ENCODE measurements at places on chromosomes 4 and X.
A peak's percentile ranks its signal among the peaks of the same experiment; 100 is the strongest.

DNA sequence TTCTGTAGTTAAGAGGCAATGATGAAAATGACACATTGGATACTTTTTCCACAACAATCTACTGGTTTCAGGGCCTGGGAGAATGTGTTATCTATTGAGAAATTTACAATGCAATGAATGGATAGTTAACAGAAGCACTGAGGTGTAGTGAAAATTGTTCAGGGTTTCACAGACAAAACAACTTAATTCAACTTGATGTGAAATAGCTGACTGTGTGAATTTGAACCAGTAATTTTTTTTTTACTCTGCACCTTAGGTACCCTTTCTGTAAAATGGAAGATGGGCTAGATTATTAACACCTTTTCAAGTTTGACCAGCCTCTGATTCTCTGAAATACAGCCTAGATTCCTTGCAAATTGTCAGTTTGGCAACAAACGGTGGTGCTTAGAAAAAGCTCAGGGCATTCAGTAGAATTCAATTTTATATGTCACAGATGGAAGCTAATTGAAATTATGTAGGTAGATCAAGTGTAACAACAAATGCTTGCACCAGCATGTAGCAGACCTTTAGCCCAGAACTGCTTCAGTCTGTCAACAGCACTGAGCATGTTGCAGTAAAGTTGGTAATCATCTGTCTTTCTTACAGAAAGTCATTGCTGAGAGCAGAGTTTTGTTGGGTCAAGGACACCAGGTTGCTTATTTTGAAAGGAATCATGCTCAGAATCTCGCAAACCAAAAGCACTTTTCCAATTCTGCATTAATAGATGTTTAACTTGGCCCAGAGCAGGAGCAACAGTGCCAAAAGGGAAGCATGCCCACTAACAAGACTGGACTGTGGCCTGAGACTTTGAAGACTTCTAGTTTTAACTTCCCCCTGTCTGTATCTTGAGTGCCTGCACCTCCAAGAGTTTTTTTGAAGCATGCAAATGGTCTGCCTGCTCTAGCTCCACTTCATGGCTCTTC, 526.6 kb downstream of the PACRGL start:
- no peak for DNase-seq

DNA sequence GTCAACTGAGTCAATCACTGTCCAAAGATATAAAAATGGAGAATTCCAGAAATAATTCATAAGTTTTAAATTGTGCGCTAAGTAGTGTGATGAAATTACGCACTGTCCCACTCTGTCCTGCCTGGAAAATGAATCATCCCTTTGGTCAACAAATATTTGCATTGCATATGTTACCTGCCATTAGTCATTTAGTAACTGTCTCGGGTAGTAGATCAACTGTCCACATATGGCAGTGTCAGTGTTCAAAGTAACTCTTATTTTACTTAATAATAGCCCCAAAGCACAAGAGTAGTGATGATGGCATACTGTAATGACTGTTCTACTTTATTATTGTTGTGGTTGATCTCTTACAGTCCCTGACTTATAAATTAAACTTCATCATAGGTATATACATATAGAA, 3.4 kb downstream of the YTHDC1 start:
- DNase-seq, result no peak

DNA sequence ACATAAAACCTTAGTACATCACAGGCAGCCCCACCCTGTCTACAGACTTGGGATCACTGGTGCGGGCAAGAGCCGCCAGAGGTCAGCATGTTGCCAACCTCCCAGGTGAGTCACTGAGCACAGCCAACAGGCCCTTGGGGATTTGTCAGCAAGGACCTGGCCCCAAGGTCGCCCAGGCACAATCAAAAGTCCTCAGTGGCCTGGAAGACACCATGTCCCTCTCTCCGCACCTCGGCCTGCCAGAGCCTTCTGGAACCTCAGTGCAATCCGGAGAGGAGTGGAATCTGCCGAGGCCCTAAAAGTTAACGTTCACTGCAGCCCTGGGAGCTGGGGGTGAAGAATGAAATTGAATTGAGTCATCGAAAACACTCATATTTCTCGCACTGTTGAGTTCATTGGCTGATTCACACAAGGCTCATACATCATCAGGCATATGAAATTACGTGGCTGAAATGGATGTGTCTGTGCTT, 74.3 kb downstream of the WFS1 start:
- DNase-seq, result no peak

- no peak for DNase-seq
These were observed 27.6 kb downstream of the ANXA10 start for GRCh38 chr4:168119890-168120289.

- DNase-seq, result no peak
These were observed 5.0 kb downstream of the GAR1 start for GRCh38 chr4:109820563-109820962.

GRCh38 chr4:181897935-181898334, 345.3 kb upstream of the TENM3 start:
- DNase-seq, result no peak

DNA sequence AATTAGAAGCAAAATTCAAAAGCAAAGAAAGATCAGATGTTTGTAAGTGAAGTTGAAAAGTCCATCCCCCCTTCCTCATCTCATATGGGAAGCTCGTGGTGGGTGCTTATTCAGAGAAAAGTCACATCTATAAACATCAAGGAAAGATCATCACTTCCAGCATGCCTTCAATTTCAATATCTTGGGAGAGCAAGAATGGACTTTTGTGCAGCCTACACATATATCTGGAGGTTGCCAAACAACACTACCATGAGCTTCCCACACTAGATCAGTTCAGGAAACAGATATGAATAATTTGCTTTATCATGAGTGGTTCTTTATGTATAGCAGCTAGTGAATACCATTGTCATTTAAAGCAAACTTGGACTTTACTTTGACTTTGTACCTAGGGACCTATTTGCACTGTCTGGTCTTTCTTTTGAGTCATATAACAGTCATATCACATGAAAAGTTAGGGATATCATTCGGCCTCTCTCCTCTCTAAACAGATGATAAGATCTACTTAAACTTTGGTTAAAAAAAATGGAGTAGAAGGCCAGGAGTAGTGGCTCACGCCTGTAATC, 5.6 kb upstream of the TBL1X start:
- no peak for DNase-seq

DNA sequence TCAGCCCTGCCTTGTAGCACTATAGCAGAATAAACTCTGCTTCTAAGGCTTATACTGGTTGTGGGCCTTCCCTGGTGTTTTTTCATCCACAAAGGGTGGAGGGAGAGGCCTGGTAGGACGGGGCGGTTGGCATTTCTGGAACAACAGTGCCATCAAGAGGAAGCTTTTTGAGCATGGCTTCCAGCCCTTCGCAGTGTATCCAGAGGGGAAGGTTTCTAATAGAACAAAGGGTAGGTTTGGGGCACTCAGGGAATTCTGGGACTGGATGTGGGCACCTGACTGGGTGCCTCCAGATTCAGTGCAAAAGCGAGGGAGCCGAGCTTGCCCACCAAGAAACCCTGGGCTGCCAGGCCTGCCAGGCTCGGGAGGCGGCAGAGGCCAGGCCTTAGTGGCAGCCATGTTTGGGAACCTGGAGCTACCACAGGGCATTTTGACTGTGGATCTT, 229.6 kb upstream of the AGTR2 start:
- peak; percentile 1 for DNase-seq
